ENCODE measurements at places on chromosomes 2 and 18. TPM values are rescaled to one million over a fixed set of nuclear protein-coding genes. Genes with fewer than 3 reads are reported as not detected.

GRCh38 chr2:39390216-39390615 lies 46.9 kb downstream of the MAP4K3 start:
- H3K27ac ChIP-seq = no peak overlapping the region
- H3K36me3 ChIP-seq = peaks cover 6% of the 10 kb centered on the region

CIB4 gene
- total RNA-seq = not detected

DNA sequence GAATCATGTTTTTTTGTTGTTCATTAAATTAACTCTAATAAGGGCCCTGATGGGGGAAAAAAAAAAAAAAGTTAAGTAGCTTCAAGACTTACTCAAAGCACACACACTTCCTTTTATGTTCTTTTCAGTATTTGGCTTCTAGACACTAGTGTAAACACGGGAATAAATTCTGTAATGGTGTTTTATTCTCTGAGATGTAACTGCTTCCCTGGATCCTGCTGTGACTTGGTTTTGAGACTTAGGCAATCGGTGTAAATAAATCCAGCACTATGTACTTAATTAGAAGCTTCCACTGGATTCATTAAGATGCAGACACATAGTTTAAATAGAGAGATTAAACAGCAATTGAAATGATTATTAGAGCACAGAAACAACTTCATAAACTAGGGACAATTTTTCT lies 26.1 kb upstream of the AP1S3 start:
- H3K4me3 ChIP-seq = no peak overlapping the region
- peak overlapping the region; percentile 87 for H3K27ac ChIP-seq
- peaks cover 23% of the 10 kb centered on the region for H3K4me1 ChIP-seq

GRCh38 chr2:235958221-235958930 lies 209.8 kb downstream of the GBX2 start:
- DNase-seq = no peak
- no peaks in the 10 kb centered on the region for H3K4me1 ChIP-seq
- no peaks in the 10 kb centered on the region for H3K27me3 ChIP-seq
- H3K27ac ChIP-seq = no peak overlapping the region
- no peak overlapping the region for H3K4me3 ChIP-seq

C2orf72 gene
- total RNA-seq = 11.1 TPM

NIF3L1 gene
- total RNA-seq = 27.5 TPM

- DNase-seq = no peak
- H3K36me3 ChIP-seq = no peaks in the 10 kb centered on the region
- H3K27ac ChIP-seq = no peak overlapping the region
- H3K27me3 ChIP-seq = no peaks in the 10 kb centered on the region
Measured at GRCh38 chr2:104052356-104052755, 801.6 kb upstream of the POU3F3 start.

Data from progenitor cell of endocrine pancreas (in vitro differentiated cells).